Pancreas (tissue), 10 donors: ENCODE measurements at places on chromosomes 13 and 19.

- no peaks in the 10 kb centered on the region for H3K36me3 ChIP-seq
- no peak for DNase-seq
- no peak overlapping the region for H3K27ac ChIP-seq
- H3K4me3 ChIP-seq, result no peak overlapping the region
- H3K4me1 ChIP-seq, result peaks cover 12% of the 10 kb centered on the region
Measured at GRCh38 chr13:49342454-49342853, 94.7 kb downstream of the CDADC1 start.

DNA sequence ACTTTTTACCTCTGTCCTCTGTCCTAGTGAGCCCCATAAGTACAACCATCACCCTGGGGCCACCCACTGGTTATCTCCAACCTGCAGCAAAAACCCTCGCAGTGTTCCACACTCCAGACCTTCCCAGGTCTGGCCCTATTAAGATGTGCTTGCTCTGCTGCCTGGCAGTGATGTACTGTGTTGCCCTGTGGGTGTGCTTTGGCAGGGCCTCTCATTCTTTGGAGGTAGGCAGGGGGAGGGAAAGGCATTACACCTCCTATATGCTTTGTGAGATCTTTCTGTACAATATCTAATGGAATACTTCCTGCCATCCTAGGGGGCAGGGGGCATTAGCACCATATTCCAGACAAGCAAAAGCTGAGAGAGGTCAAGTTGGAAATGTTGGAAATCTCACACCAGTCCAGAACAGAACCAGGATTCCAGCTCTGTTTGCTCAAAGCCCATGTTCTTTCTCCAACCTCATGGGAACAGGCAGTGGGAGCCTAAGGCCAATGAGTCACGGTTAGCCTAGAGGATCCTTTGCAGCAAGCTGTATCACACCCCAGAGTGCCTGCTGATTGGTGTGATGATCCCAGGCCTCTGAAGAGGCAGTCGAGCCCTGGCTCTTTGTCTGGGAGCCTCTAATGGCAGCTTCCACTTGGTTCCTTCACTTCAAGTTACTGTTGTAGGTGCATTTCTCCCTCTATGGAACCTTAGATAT lies 59.7 kb upstream of the UBL3 start:
- DNase-seq, result no peak
- no peak overlapping the region for H3K4me3 ChIP-seq
- no peaks in the 10 kb centered on the region for H3K4me1 ChIP-seq
- H3K27me3 ChIP-seq, result no peaks in the 10 kb centered on the region
- no peak overlapping the region for H3K27ac ChIP-seq
- no peaks in the 10 kb centered on the region for H3K36me3 ChIP-seq

GRCh38 chr19:58409010-58409790 lies 751 bp downstream of the ZNF584 start:
- H3K4me1 ChIP-seq, result peaks cover 12% of the 10 kb centered on the region
- H3K36me3 ChIP-seq, result no peaks in the 10 kb centered on the region
- no peak for DNase-seq
- no peaks in the 10 kb centered on the region for H3K27me3 ChIP-seq
- H3K27ac ChIP-seq, result peak overlapping the region; percentile 63

DNA sequence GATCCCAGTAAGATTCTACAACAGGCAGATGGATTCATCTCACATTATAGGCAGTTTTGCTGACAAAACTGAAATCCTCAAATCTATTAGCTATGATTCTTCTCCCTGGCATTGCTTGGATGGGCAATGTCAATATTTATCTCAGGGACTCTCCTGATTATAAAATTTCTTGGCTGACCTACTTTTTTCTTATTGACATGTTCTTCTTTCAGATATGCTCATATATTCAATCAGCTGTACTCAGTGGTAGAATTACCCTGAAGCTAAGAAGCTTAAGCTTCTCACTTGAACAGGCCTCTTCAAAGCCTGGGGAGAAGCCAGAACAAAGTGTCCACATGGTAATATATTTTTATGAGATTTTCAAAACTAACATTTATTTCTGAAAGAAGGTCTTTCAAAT lies 513.6 kb downstream of the PCDH9 start:
- H3K27me3 ChIP-seq, result no peaks in the 10 kb centered on the region
- H3K36me3 ChIP-seq, result no peaks in the 10 kb centered on the region
- DNase-seq, result no peak
- no peak overlapping the region for H3K4me3 ChIP-seq
- no peaks in the 10 kb centered on the region for H3K4me1 ChIP-seq
- H3K27ac ChIP-seq, result no peak overlapping the region

DNA sequence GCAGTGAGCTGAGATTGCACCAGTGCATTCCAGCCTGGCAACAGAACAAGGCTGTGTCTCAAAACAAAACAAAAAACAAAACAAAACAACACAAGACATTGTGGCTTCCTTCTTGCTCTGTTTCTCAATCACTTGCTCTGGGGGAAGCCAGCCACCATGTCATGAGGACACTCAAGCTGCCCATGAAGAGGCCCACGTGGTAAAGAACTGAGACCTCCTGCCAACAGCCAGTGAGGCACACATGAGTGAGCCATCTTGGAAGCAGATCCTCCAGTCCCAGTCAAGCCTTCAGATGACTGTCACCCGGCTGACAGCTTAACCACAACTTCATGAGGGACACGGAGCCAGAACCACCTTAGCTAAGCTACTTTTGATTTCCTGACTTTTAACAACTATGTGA lies 25.2 kb downstream of the CPT1C start:
- H3K4me1 ChIP-seq, result no peaks in the 10 kb centered on the region
- H3K27me3 ChIP-seq, result no peaks in the 10 kb centered on the region
- H3K27ac ChIP-seq, result no peak overlapping the region
- H3K4me3 ChIP-seq, result no peak overlapping the region
- DNase-seq, result no peak
- H3K36me3 ChIP-seq, result no peaks in the 10 kb centered on the region

DNA sequence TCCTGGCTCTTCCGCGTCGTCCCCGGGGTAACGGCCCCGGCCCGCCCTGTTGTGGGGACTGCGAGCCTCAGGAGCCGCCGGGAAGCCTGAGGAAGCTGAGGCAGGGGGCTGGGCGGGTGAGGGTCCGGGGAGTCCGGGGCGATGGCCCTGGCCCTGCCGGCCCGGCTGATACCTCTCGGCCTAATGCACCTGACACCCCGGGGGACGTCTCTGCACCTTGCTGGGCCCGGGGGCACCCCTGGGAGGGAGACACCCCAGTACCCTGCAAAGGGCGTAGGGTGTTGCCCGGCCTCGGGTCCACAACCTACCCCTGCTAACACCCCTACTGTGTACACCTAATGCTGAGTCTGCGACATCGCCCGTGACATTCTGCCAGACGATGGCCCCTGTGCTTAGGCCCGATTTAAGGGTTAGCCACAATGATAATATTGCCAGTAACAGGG lies 410 bp downstream of the PIN1 start:
- DNase-seq, result peak; percentile 52
- H3K27me3 ChIP-seq, result no peaks in the 10 kb centered on the region
- H3K4me1 ChIP-seq, result peaks cover 7% of the 10 kb centered on the region
- peak overlapping the region; percentile 93 for H3K4me3 ChIP-seq
- H3K27ac ChIP-seq, result no peak overlapping the region

DNA sequence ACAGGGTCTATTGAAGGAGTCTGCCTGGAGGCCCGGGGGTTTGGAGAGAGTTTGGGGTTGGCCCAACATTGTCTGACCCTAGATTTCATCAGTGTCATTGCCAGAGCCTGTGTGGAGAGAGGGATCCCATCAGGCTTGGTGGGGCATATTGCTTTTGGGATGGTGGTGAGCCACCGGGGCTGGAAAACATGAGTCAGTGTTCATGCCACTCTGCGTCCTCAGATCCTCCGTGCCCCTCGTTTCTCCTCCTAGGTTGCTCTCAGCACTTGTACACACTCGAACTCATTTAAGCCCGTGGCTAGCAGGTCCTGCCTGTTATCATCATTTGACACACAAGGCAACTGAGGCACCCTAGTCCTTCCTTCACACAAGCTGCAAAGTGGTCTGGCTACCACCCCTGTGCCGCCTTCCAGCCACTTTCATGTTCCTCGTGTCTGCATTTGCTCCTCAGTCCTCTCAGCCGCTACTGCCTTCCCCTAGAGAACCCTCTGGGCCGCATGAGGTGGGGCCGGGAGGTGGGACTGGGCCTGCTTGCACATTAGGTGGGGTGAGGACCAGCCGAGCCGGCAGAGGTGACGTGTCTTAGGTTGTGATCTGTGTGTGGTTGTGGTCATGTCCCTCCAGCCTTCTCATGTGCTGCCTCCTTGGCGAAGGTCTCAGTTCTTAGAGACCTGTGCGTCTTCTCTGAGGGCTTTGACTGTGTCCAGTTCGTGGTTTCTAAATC lies 3.6 kb downstream of the NACC1 start:
- peaks cover 10% of the 10 kb centered on the region for H3K4me1 ChIP-seq
- H3K27ac ChIP-seq, result no peak overlapping the region
- DNase-seq, result no peak
- no peaks in the 10 kb centered on the region for H3K27me3 ChIP-seq
- no peaks in the 10 kb centered on the region for H3K36me3 ChIP-seq

GRCh38 chr19:54254195-54254906 lies 2.7 kb downstream of the LILRB5 start:
- no peaks in the 10 kb centered on the region for H3K4me1 ChIP-seq
- H3K36me3 ChIP-seq, result no peaks in the 10 kb centered on the region
- no peak overlapping the region for H3K27ac ChIP-seq
- H3K4me3 ChIP-seq, result no peak overlapping the region
- H3K27me3 ChIP-seq, result peaks cover 4% of the 10 kb centered on the region

DNA sequence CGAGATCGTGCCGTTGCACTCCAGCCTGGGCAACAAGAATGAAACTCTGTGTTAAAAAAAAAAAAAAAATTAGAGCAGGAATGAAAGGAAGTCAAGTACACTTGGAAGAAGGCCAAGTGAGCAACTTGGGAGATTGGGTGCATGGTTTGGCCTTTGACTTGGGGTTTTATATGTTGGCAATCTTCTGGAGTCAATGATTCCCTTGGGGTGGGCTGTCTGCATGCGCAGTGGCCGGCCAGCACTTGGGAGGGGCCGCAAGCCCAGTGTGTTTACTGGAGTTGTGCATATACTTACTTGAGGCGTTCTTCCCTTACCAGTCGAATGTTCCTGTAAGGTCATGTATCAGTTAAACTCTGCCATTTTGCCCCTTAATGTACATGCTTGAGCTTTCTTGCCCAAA lies 103.9 kb downstream of the FAM216B start:
- no peak for DNase-seq
- no peak overlapping the region for H3K27ac ChIP-seq
- no peak overlapping the region for H3K4me3 ChIP-seq
- no peaks in the 10 kb centered on the region for H3K27me3 ChIP-seq

DNA sequence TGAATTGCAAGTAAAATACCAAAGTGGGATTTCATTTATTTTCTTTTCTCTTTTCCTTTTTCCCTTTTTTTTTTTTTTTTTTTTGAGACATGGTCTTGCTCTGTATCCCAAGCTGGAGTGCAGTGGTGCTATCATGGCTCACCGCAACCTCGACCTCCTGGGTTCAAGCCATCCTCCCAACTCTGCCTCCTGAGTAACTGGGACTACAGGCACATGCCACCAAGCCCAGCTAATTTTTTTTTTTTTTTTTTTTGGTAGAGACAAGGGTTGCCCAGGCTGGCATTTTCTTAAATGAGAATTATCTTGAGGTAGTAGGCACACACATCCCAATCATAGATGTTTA lies 68.5 kb upstream of the GPR183 start:
- no peaks in the 10 kb centered on the region for H3K4me1 ChIP-seq
- no peak overlapping the region for H3K27ac ChIP-seq
- no peaks in the 10 kb centered on the region for H3K27me3 ChIP-seq

- no peaks in the 10 kb centered on the region for H3K27me3 ChIP-seq
- H3K27ac ChIP-seq, result peak overlapping the region; percentile 81
- no peak for DNase-seq
- H3K36me3 ChIP-seq, result no peaks in the 10 kb centered on the region
Measured at GRCh38 chr19:18587962-18588610, 512 bp upstream of the REX1BD start.

DNA sequence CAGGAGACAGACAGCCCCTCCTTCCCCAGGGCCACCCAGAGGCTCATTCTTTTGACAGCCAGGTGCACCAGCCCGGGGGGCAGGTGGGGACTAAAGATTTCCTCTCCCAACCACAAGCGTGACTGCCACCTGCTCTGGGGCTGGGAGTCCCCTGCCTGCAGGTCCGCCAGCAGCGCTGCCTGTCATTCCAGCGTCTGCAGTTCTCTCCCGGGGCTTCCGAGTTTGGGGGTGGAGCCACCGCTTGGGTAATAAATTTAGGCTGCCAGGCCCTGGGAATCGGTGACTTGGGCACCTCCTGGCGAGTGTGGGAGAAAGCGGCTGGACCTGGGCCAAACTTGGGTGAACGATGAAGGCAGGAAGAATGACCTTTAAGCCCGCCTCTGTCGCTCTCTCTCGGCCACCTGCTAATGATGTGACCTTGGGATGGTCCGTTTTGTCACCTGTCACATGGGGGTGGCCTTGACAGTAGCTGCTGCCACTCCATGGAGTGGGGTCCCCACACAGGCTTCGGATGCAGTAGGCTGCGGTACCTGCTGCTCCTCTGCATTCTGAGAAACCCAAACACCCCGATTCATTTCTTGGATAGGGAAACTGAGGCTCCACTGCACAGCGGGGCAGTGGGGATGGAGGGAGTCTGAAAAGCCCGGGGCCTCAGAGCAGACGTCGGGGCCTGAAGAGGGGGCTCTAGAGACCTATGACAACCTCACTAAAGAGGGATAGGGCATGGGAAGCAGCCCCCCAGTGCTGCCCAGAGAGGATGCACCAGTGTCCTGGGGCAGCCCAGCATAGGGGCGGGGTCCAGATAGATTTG lies 12.8 kb downstream of the FUT6 start:
- peak overlapping the region; percentile 42 for H3K27ac ChIP-seq
- H3K4me1 ChIP-seq, result peaks cover 6% of the 10 kb centered on the region
- peak; percentile 97 for DNase-seq
- H3K27me3 ChIP-seq, result no peaks in the 10 kb centered on the region

DNA sequence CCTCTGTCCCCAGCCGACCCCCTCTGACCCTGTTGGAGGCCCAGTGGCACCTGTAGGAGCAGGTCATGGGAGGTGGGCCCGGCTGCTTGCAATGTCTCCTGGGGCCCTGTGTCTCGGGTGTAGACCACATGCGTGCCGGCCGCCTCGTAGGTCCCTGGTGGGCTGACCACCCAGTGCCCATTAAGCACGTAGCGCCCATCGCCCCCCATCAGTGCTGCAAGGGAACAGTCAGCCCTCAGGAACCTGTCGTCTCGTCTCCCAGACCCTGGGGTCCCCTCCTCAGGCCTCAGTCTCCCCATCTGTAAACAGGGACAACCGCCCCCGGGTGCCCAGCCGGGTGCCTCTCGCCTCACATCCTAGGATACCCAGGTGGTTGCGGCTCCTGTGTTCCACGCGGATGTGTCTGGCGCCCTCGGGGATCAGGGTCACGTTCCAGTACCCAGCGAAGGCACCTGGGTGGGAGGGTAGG lies 5.6 kb downstream of the ADAMTSL5 start:
- H3K27me3 ChIP-seq, result no peaks in the 10 kb centered on the region
- no peak overlapping the region for H3K4me3 ChIP-seq
- DNase-seq, result peak; percentile 80
- peak overlapping the region; percentile 81 for H3K27ac ChIP-seq
- H3K4me1 ChIP-seq, result no peaks in the 10 kb centered on the region
- no peaks in the 10 kb centered on the region for H3K36me3 ChIP-seq

GRCh38 chr13:33537026-33537425 lies 251.5 kb upstream of the STARD13 start:
- no peak for DNase-seq
- H3K4me1 ChIP-seq, result peaks cover 5% of the 10 kb centered on the region
- H3K4me3 ChIP-seq, result no peak overlapping the region
- H3K27me3 ChIP-seq, result no peaks in the 10 kb centered on the region

- no peak overlapping the region for H3K27ac ChIP-seq
- no peaks in the 10 kb centered on the region for H3K4me1 ChIP-seq
- H3K36me3 ChIP-seq, result no peaks in the 10 kb centered on the region
- no peaks in the 10 kb centered on the region for H3K27me3 ChIP-seq
- DNase-seq, result no peak
Measured at GRCh38 chr19:30327331-30327730, 44.9 kb upstream of the ZNF536 start.

GRCh38 chr19:50779504-50780457 lies 9.5 kb downstream of the GPR32 start:
- DNase-seq, result no peak
- H3K36me3 ChIP-seq, result no peaks in the 10 kb centered on the region
- no peak overlapping the region for H3K27ac ChIP-seq
- H3K4me3 ChIP-seq, result no peak overlapping the region
- no peaks in the 10 kb centered on the region for H3K4me1 ChIP-seq
- H3K27me3 ChIP-seq, result peaks cover 28% of the 10 kb centered on the region
